Stimulated activated CD8-positive, alpha-beta memory T cell treated with anti-CD3 and anti-CD28 coated beads, Interleukin-7, amount 100 ng/mL, for 1 hour (primary cell): ENCODE measurements at places on chromosomes 4 and X.

- DNase-seq, result no peak
Observed at GRCh38 chrX:1152090-1152489, 60.4 kb downstream of the CRLF2 start.

DNA sequence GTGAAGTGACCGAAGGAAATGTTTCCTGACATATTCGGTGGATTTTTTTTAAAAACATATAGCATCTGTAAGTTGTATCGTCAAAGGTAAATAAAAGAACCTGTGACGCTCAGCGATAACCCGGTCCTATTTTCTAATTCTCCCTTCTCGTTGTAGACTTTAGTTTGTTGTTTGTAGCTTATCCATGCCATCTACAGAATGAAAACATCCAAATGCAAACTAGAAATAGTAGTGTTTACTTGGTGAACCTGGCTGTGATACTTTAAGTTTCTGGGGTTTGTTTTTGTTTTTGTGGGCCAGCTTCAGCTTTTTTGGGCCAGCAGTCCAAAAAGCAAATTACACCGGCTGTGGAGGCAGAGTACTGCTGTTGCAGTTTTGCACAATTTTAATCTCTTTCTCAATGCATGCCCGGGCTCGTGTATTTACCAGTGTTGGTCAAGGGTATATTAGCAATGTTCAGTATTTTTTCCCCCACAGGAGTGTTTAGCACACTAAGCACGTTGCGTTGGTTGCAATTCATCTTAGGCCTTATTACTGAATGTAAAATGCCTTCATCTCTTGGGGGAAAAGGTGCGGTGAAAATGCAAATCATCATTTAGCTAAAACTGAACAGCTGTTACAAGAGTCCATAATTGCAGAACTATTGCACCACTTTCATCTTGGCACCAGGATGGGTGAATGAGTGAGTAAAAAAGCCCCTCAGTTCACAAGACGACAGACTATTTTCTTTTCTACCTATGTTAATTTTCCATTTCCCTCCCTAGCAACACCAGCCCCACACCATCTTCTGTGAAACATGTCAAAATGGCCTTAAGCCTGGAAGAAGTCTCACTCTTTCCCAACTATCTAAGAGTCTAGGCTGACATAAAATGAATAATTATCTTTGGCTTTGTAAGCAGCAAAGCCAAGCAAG is 1.7 kb upstream of the CNOT6L start:
- no peak for DNase-seq

- DNase-seq, result no peak
Observed at GRCh38 chr4:73831569-73831968, 4.9 kb upstream of the CXCL6 start.

DNA sequence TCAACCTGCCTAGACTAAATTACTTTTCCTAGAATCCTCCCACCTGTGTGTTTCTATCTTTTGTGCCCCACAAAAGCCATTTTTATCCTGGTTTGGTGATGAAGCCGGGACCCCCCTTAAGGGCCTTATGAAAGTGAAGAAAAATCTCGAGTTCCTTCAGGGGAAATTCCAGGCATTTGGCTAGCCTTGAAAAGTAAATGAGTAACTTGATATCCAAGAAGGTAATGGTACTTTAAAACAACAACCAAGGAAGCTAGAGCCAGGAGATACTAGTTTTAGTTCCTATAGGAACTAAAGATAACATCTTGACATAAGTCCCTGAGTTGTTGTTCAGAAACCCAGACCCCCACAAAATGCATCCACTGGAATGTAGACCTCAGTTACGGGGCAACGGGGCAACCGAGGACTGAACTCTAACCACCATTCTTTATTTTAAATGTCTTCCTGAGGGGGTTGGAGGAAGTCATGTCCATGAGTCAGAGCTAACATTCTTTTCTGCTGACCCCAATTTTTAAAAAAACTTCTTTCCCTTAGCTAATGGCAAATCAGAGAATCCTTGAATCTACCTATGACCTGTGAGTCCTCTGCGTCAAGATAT is 73.9 kb downstream of the VCX3A start:
- DNase-seq, result no peak

GRCh38 chrX:117996408-117996807 is 120.2 kb downstream of the KLHL13 start:
- DNase-seq, result no peak

GRCh38 chr4:181687116-181687515 is 556.1 kb upstream of the TENM3 start:
- DNase-seq, result no peak

- no peak for DNase-seq
Observed at GRCh38 chr4:28926156-28926555, 1794.0 kb upstream of the PCDH7 start.

DNA sequence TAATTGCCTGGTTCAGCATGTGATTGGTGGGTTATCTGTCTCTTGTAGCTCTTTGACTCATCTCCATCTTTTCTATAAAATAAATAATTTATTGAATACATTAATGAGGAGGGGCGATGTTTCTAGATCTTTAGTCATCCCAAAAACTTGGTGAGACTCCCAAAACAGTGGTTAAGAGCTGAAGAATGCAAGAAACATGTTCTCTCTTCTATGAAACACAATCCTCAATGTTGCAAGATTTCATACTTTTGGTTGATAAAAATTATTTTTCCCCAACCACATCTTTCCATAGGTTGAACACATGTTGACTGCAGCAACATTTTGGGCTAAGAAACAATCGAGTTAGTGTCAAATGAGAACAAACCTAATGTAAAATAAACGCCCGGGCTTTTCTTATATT is 1.2 kb upstream of the TMEM47 start:
- no peak for DNase-seq

DNA sequence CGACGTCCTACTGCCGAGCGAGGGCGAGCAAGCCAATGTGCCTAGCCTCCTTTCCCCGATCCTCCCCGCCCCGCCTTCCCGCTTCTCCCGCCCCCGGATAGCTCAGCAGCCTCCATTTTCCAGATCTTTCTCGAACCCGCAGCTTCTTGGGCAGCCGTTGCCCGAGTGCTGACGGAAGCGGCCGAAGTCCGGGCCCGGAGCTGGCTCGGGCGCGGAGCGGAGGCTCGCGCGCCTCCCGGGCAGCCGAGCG is 172 bp upstream of the HSPA4L start:
- DNase-seq, result no peak

DNA sequence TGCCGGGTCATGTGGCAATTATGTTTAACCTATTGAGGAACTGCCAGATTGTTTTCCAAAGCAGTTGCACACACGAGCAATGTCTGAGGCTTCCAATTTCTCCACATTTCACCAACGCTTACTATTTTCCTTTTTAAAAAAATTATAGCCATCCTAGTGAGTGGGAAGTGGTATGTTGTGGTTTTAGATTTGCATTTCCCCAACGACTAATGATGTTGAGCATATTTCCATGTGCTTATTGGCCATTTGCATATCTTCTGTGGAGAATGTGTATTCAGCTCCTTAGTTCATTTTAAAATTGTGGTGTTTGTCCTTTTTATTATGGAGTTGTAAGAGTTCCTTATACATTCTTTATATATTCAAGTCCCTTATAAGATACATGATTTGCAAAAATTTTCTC is 60.2 kb downstream of the MTMR1 start:
- DNase-seq, result no peak

- DNase-seq, result no peak
Observed at GRCh38 chr4:109315341-109315740, 12.9 kb upstream of the COL25A1 start.

- DNase-seq, result no peak
Observed at GRCh38 chr4:146359771-146360170, 145.4 kb downstream of the REELD1 start.

- DNase-seq, result no peak
Observed at GRCh38 chr4:86338989-86339388, 20.9 kb downstream of the MAPK10 start.

- no peak for DNase-seq
Observed at GRCh38 chr4:48331577-48332330, 9.6 kb upstream of the SLAIN2 start.

- no peak for DNase-seq
Observed at GRCh38 chrX:48695534-48695896, 1.0 kb upstream of the SUV39H1 start.

- DNase-seq, result no peak
Observed at GRCh38 chrX:50448565-50448964, 22.1 kb downstream of the DGKK start.

GRCh38 chr4:17765514-17766286 is 15.7 kb downstream of the FAM184B start:
- DNase-seq, result no peak

DNA sequence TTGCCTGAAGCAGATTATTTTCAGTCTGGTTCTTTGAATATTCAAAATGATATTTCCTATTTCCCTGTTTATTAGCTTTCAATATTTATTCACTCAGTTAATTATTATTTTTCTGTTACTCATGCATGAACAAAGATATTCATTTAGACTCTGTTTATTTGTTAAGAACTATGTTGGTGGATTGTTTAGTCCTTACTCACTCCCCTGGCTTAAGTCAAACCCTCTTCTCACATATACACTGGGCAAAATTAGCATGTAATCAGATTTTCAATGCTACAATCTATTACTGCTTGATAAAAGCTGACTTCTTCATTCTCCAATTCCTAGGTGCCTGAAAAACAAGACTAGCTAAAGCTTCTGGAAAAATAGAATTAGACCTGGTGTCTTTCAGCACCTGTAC is 335.8 kb downstream of the FAT4 start:
- DNase-seq, result no peak

DNA sequence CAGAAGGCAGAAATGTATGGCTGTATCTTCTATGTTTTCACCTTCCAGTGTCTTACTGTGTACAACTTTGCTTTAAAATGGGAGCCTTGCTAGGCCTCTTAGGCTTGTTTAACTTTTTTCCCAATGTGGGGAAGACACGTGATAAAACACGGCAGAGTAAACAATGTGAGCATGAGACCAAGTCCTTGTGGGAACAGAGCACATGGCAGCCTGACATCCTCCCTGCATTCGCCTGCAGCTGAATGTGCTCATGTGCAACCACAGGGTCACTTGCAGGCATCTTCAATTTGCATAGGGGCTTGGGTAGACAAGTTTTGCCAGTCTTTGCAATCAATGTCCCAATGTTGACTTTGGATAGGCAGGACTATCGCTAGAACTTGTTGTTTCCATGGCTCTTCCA is 91.8 kb downstream of the CCNG2 start:
- no peak for DNase-seq

DNA sequence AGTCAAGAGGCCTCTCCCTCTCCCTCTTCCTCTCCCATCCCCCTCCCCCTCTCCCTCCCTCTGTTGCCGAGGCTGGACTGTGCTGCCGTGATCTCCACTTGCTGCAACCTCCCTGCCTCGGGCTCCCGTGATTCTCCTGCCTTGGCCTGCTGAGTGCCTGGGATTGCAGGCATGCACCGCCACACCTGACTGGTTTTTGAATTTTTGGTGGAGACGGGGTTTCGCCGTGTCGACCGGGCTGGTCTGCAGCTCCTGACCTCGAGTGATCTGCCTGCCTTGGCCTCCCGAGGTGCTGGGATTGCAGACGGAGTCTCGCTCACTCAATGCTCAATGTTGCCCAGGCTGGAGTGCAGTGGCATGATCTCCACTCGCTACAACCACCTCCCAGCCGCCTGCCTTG is 165.1 kb downstream of the CENPC start:
- no peak for DNase-seq
